ENCODE measurements at places on chromosomes 11 and 22.

DNA sequence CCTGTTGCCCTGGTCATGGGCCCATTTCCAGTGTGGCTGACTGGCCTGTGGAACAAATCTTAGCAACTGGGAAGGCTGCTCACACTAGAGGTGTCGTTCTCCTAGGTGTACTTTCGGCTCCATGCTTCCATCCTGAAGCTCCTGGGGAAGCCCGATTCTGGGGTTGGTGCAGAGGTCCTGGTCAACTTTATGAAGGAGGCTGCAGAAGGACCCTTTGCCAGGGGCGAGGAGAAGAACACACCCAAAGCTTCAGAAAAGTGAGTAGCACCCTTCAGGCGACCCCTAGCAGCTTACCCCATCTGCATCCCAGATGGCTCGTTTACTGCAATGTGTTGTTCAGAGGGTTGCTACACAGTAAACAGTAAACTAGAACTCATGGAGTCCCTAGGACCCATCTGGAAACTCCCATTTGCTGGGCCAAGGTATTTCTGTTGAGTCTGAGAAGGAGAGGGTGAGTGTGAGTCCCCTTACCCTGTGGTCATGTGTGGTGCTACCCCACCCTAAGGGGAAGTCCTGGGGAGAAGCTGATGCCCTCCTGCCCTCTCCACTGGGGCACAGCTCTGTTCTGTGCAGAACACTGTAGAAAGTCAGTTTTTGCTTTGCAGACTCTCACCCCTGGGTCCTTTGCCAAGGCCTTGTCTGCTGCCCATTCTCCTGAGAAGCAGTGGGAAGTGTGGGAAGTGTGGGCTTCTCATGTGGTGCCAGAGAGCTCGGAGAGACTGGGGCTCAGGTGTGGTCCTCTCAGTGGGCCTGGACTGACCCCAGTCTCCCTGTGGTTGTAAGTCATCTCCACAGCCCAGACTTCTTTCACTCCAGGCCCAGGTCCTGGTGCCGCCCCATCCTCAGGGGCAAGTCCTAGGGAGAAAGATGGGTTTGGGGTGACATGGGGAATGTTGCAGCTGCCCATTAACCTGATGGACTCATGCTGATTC lies 85.0 kb downstream of the CABIN1 start:
- no peak for DNase-seq

GRCh38 chr11:16408619-16409018 lies 52.3 kb upstream of the SOX6 start:
- DNase-seq, result no peak

GRCh38 chr11:61627850-61628661 lies 47.2 kb upstream of the SYT7 start:
- DNase-seq, result peak; percentile 64

GRCh38 chr22:42001121-42001520 lies 2.5 kb downstream of the WBP2NL start:
- no peak for DNase-seq

- no peak for DNase-seq
Observed at GRCh38 chr11:68371171-68372041, 59.0 kb downstream of the LRP5 start.

All from lower lobe of right lung (tissue), 2 donors.